Aortic smooth muscle cell (primary cell): ENCODE measurements at places on chromosomes 5 and 9. TPM values are rescaled to one million over a fixed set of nuclear protein-coding genes. Genes with fewer than 3 reads are reported as not detected.

Gene RNF20
- 34.7 and 36.6 TPM in 2 replicates for total RNA-seq

Gene TSSK1B
- under 0.01 and 0.13 TPM in 2 replicates for total RNA-seq

Gene TTC1
- 44.0 and 54.8 TPM in 2 replicates for total RNA-seq

Gene SGCD
- total RNA-seq, result 16.9 and 37.3 TPM in 2 replicates
